Stimulated activated CD8-positive, alpha-beta memory T cell treated with anti-CD3 and anti-CD28 coated beads, Interleukin-2, amount 100 ng/mL, for 1 hour (primary cell): ENCODE measurements at places on chromosomes 6 and 20.
A peak's percentile ranks its signal among the peaks of the same experiment; 100 is the strongest.

DNA sequence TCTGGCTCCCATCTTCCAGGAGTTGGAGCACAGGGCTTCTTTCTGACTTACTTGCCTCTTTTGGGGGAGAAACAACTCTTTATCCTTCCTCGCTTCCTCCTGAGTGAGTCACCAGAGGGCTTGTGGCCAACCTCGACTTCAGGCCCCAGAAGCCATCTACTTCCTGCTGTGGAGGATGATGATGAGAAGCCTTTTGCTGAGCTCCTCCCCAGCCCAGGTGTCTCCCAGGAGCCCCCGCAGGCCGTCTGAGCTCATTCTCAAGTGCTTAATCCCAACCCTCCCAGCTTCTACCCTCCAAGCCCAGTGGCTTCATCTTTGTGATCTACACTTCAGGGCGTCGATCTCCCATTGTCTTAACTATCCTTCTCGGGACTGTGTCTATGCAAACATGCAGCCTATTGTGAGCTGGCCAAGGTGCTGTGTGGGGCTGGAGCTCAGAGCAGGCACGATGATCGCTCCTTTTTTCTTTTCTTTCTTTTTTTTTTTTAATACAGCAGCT lies 27.9 kb downstream of the SDCBP2 start:
- peak; percentile 22 for DNase-seq

DNA sequence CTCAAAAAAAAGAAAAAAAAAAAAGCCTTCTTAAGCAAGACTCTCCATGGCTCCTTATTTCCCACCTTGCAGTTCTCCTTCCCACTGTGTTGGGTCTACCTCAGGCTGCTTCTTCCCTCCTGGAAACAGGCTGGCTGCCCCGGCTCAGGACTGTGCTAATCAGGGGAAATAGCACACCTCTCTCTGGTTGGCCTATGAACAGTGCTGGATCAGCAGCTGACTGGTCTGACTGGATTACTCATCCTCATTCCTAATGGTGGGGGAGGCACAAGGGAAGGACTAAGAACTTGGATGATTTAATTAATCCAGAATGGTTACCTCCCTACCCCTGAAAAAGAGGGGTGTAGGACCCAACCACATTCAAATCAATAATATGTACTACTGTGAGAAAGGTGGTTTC lies 3.9 kb upstream of the SRSF3 start:
- no peak for DNase-seq

DNA sequence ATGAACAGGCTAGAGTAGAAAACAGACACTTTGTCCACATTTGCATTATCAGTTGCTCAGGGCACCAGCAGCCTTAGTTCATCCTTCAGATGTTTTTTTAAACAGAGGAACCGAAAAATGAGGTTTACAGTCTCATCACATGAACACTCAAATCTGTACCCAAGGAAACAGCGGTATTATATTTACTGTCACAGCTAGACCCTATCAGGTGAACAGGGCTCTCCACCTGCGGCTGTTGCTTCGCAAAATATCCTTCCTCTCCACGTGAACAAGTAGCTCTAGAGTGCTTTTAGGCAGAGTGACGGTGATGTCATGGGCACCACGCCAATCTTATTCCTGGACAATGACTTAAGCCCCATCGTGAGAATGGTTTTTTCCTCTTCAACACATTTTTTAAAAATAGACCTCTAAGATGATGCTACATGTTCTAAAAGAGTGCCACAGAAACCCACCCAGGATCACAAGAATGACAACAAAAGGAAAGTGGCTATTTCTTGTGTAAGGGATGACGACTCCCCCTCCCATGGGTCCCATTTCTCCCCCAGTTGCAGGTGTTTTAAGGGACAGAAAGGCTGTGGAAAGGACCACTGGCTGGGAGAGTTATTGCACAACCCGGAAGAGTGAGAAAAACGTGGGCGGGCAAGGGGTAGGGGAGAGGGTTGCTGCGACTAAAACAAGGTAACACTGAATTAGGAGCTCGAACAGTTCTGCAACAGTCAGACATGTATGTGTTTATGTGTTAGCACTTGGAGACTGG lies 77.7 kb downstream of the EFHC1 start:
- no peak for DNase-seq

GRCh38 chr20:44091026-44091425 lies 96.0 kb downstream of the JPH2 start:
- no peak for DNase-seq

DNA sequence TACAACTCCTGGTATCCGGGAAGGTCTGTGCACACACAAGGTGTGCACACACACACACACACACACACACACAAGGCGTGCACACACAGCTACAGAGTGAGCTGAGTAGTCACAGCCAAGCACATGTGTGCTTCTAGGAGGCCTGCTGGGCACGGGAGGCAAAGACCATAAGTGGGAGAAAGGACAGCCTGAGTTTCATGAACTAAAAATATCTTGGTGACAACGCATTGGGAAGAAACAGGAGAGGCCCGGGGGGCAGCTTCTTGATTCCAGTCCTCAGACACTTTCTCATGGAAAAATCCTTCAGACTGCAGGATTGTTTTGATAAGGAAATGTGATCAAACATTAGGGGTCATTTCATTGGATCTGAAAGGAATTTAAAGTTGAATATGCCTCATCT lies 2.6 kb downstream of the TRAF3IP2 start:
- no peak for DNase-seq

DNA sequence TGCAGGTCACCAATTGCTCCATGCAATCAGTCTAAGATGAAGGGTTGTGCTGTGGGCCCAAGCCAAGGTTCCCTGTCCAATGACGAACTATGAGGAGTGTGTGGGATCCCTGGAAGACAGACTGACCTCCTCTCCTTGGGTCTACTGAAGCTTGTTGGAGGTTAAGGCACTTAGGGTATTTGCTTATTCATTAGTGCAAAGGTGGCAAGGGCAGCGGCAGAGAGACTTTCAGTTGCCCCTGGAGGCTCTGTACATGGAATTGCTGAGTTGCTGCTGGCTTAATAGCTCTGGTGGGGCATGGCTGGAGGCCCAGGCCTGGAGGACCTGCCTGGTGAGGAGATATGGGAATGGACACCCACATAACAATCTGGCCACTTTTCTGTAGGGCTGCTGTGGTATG lies 29.8 kb upstream of the CST5 start:
- DNase-seq = no peak

DNA sequence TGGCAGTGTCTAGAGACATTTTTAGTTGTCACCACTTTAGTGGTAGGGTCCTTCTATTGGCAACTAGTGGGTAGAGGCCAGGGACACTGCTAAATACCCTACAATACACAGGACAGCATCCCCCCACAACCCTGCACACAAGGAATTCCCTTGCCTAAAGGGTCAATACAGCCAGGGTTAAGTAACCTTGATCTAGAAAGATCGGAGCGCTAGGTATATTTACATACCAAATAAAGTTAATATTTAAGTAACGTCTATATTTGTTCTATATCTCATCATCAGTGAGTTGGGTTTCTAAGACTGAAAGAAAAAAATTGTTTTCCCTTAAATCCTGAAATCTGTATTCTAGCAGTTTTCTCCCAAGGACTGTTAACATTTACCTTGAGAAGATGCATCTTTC lies 16.1 kb downstream of the BFSP1 start:
- no peak for DNase-seq

DNA sequence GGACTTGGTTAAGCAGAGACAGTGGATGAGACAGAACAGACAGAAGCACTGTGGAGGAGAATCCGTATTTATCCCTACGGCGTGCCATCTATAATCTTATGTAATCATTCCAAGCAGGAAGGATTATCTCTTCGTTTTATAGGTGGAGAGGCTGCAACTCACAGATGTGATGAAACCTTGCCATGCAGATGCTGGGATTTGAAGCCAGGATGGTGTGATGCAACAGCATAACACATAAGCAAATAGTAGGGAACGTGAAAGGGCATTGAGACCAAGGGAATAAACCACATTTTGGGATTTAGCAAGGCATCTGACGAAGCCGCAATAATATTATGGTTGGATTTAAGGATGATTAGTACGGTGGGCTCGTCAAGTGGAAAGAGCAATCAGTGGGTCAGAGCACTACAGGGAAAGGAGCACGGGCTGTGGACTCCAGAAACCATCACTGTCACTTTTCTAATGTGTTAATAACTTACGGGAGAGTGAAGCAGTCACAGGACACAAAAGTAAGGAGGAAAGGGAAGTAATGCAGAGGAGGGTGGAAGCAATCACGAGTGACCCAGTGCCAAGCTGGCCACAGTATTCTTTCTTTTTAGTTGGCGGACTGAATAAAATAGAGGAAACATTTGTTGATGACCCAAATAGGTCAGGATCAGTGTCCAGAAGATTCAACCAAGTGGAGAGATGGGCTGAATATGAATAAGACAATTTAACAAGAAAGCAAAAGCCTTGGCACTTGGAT lies 119.6 kb upstream of the EDN1 start:
- DNase-seq = no peak

DNA sequence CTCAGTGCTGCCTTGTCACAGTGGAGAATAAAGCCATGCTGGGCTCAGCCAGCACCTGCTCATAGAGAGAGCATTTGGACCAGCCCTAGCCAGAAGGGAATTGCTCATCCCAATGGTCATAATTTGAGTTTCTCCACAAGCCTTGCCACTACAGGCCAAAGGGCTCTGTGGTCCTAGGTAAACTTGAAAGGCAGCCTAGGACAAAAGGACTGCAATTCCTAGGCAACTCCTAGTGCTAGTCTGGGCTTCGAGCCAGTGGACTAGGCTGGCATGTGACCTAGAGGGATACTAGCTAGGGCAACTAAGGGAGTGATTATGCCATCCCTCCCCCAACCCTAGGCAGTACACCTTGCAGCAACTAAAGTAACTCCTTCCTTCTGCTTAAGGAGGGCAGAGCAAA lies 516.2 kb downstream of the BCKDHB start:
- DNase-seq = no peak

- DNase-seq = no peak
Measured at GRCh38 chr6:34901930-34902329, 12.9 kb downstream of the ANKS1A start.

DNA sequence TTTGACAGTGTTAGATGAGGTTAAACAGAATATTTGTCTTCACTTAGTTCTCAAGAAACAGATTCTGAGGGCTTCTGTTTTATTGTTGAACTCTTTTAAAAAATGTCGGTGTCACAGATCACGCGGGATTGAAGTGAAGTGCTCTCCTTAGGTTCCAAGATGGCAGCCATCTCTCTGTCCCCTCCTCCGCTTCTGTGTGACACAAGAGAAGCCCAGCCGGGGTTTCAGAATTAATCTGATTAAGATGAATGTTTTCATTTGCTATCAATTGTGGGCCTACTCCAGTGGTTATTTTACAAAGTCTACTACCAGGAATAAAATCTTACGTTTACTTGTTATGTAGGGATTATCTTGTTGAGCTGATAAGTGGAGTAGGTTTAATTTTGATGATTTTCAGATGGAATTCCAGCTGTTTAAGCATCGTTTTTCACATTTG lies 10.9 kb downstream of the HIVEP1 start:
- no peak for DNase-seq

GRCh38 chr6:46757214-46757596 lies 10.5 kb downstream of the ANKRD66 start:
- DNase-seq = no peak
